ENCODE measurements at places on chromosomes 5 and 9. TPM values are rescaled to one million over a fixed set of nuclear protein-coding genes. Genes with fewer than 3 reads are reported as not detected.

The LHX2 gene
- not detected for total RNA-seq

The ANXA6 gene
- 342 TPM for total RNA-seq

The CYSTM1 gene
- total RNA-seq, result 5.0 TPM

The OMD gene
- not detected for total RNA-seq

The LCN9 gene
- not detected for total RNA-seq

The WNK2 gene
- 0.26 TPM for total RNA-seq

The S100Z gene
- 1.4 TPM for total RNA-seq

The CD274 gene
- total RNA-seq, result 23.0 TPM

The CNTNAP3B gene
- not detected for total RNA-seq

- no peak for DNase-seq
These were observed 133.5 kb upstream of the MRPS30 start for GRCh38 chr5:44675296-44675695.

GRCh38 chr9:114028646-114029045, 49.5 kb downstream of the AMBP start:
- no peak for DNase-seq

DNA sequence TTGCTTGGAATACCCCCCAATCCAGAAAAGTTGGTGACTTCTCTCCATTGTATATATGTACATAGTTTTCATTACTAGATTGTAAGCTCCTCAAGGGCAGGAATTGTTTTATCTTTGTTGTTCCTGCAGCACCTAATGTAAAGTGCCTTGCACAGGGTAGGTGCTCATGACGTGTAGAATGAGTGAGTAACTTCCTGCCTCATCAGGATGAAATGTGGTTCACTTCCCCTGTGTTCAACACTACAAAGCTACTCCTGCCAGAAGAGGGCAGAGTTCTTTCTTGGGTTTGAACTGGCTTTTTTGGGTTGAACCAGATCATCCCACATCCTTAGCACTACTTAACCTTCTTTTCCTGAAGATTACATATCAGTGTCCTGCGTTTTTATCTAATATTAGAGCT, 23.9 kb downstream of the GTF3C4 start:
- DNase-seq, result peak; percentile 29

DNA sequence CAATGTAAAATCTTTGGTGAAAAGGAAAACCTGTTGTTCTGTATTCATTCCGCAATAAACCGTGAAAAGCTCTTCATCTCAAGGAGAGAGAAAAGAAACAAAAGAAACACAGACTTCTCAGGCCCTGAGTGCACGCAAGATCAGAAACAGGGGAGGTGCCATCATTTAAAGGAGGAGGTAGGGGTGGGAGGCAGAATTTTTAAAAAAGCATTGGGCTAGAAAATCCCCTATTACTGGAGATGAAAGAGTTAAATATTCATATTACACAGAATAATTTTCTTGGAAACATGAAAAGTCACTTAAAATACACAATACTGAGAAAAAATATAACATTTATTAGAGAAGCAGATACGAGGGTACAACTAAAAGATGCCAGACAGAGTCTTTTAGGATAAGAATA, 56.3 kb downstream of the USP20 start:
- DNase-seq, result no peak

GRCh38 chr5:72767289-72768010, 49.0 kb upstream of the TNPO1 start:
- no peak for DNase-seq

DNA sequence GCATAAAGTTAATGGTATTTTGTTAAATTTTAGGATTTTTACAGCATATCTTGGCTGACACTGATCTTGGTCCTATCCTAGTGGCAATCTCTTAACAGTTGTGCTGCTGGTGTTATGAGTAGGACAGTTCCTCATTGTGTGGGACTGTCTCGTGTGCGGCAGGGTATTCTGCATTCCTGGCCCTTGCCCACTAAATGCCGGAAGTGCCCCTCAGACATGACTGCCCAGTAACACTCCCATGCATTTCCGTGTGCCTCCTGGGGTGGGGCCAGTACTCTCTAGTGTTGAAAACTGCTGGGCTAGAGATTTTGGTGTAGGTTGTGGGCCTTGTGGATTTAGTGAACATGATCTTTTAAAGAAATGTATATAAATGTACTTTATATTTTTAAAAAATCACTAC, 227.1 kb upstream of the DMRT1 start:
- DNase-seq, result no peak

DNA sequence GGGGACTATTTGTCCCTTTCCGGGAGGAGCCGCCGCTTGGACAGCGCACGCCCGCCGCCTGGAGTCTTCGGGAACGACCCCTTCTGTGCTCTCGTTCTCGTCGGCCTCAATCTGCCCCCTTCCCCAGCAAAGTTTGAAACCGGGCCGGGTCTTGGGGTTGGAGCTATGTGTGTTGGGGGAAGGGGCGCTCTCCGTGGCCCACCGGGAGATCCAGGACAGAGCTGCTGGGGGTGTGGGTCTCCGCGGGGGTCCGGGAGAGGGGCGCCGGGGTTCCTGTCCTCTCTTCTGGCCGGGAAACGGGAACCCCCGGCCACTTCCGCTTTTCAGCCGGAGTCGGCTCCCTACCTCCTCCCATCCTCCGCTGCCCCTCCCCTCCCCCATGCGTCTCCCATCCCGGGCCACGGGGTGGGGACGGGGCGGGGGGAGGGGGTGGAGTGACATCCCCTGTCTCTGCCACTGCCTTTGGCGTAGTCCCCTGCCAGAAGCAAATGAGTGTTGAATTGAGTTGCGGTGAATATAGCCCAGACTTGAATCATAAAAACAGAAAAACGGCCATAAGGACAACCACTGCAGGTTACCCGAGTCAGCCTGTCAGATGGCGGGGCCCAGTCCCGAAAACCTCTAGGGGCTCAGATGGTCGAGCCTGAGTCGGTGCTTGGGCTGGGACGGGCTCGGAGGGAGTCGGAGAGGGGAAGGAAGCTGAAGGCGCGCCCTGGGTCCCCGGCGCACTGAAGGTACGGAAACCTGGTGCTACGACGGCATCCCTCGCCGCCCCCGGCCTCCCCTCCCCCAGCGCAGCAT, 1.1 kb downstream of the CPLX2 start:
- no peak for DNase-seq

GRCh38 chr9:97311798-97312500, 4.5 kb downstream of the CCDC180 start:
- no peak for DNase-seq

- DNase-seq, result no peak
These were observed 63.7 kb downstream of the LURAP1L start for GRCh38 chr9:12838546-12838945.

- no peak for DNase-seq
These were observed 31.1 kb downstream of the TRIO start for GRCh38 chr5:14174230-14174636.

DNA sequence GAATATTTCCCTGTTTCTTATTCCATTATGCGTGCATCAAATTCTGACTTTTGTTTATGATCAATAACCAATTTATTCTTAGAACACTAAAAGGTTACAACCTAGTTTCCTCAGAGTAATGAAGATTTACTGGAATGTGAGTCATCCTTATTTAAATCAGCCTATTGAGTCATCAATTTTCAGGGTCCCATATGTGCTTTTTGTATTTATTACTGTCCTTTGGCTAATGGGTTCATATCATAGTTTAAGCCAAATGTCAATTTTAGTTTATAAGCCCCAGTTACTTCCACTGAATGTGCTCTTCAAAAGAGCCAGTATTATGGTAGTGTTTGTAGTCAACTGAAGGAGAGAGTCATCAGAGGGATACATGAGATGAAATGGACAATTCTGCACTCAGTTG, 359.2 kb downstream of the PRR16 start:
- DNase-seq, result no peak

GRCh38 chr5:136605638-136606037, 240.3 kb upstream of the TRPC7 start:
- DNase-seq, result no peak

GRCh38 chr5:44387921-44388320, 1.3 kb downstream of the FGF10 start:
- DNase-seq, result no peak

DNA sequence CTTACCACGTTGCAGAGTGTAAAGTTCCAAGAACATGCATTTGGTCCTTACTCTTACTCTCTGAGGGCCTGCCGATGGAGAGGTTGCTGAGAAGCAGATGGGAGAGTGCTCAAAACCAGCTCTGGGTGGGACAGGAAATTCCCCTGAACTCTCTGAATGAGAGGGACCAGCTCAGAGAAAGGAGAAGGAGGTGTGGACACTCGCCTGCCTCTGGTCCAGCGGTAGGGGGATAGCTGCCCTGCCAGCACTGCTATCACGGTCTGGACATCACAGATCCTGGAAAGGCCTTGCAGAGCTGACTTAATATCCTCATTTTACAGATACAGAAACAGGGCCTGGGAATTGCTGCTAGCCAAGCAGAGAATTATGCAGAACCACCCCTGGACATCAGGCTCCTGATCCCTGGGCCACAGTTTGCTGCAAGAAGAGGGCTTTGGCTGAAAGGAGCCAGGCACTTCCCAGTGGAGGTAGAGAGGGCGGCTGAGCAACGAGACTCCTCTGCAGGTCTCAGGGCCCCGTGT, 4.9 kb downstream of the TRAF1 start:
- DNase-seq, result no peak

GRCh38 chr5:154302161-154302560, 111.6 kb downstream of the GALNT10 start:
- no peak for DNase-seq

DNA sequence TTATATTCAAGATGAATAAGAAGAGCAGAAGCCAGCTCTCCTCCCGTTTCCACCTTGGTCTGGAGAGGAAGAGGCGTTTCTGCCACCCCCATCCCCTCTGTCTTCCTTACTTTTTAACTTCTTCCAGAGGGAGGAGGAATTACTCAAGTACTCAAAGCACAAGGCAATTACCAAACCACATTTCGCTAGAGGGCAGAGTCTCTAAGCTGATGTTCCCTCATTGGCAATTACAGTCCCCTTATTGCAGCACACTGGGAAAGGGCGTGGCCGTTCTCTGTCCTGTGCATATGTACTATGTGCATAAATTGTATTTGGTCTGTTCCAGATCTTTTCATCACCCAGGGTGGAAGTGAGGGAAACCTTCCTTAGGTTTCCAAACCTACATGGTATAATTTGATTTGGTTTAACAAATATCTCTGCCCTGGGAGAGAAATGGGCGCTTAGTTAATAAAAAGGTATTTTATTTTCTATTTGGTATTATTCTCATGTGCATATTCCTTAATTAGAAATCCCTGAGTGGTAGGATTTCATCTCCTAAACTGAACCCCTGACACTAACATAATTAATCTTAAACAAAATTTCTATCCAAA, 29.8 kb upstream of the ALDOB start:
- no peak for DNase-seq

DNA sequence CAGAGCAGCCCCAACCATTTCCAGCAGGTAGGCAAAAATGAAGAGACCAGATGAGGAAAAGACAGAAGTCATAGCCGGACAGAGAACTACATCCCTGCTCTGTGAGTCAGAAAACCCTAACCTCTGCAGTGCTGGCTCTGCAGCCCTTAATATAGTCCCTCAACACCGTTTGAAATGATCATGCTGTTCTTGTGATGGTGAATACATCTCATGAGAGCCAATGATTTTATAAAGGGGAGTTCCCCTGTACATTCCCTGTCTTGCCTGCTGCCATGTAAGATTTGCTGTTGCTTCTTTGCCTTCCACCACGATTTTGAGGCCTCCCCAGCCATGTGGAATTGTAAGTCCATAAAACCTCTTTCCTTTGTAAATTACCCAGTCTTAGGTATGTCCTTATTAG, 216.8 kb upstream of the RFX3 start:
- no peak for DNase-seq

All from CD4-positive, alpha-beta memory T cell (primary cell).